ENCODE measurements at places on chromosomes 2 and 18. TPM values are rescaled to one million over a fixed set of nuclear protein-coding genes. Genes with fewer than 3 reads are reported as not detected.

The TCF23 gene
- not detected for total RNA-seq

The CCT7 gene
- total RNA-seq = 152 TPM

The PLCL1 gene
- 7.7 TPM for total RNA-seq

The CNDP1 gene
- total RNA-seq = not detected

The CXCR1 gene
- total RNA-seq = 5.3 TPM
